ENCODE measurements at places on chromosomes 12 and 14. TPM values are rescaled to one million over a fixed set of nuclear protein-coding genes. Genes with fewer than 3 reads are reported as not detected.

HOXC10 gene
- polyA plus RNA-seq, result 13.9 TPM

ZNF891 gene
- 0.47 TPM for polyA plus RNA-seq

SYNDIG1L gene
- polyA plus RNA-seq, result not detected

C14orf132 gene
- polyA plus RNA-seq, result 13.2 TPM

- DNase-seq, result no peak
These were observed 41.0 kb downstream of the GRIN2B start for GRCh38 chr12:13940335-13940865.

- DNase-seq, result no peak
These were observed 1.1 kb downstream of the HDAC7 start for GRCh38 chr12:47818467-47819137.

DNA sequence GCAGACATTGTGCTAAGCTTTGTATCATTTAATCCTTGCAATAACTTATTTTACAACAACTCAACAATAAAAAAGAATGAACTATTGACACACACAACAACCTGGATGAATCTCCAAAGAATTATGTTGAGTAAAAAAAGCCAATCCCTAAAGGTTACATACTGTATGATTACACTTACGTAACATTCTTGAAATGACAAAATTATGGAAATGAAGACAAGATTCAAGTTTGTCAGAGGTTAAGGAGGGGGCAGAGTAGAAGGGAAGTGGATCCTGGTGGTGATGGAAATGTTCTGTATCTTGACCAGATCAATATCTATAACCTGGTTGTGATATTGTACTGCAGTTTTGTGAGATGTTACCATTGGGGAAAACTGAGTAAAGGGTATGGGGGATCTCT is 63.2 kb upstream of the LMNTD1 start:
- no peak for DNase-seq

DNA sequence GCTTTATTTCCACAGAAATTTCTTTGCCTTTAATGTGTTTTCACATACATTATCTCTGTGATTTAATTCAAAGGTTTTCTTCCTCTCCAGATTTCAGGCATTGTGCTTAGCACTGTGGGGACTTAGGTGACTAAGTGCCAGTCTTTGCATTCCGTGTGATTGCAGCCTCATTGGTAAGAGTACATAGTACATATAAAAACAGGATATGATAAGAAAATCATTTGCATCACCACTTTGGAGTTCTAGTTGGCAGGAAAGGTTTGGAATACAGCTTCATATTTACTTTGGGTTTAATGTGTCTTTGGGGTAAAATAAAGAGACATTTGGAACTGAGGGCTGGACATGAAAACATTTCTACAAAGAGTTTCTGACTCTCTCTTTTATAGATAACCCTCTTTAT is 37.8 kb upstream of the C12orf75 start:
- no peak for DNase-seq

GRCh38 chr12:106114447-106115068 is 24.2 kb downstream of the NUAK1 start:
- DNase-seq, result no peak

DNA sequence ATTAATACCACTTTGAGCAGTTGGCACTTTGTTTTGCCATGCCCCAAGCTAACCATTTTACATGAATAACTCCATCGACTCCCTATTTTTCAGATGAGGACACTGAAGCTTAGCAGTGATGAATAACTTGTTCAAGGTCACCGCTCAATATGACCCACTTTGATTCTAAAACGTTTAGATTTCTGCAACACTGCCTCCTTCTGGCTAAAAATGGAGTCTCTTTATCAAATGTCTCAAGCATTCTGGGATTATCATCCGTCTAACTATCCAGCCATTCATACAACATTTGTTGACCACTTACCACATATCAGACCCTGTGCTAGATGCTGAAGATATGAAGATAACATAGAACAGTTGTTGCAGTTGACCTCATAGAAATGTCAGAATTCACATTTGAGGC is 298.0 kb downstream of the PPFIA2 start:
- DNase-seq, result no peak

GRCh38 chr14:105436891-105437722 is 17.5 kb downstream of the MTA1 start:
- DNase-seq, result no peak

- no peak for DNase-seq
These were observed 803.5 kb downstream of the FLRT2 start for GRCh38 chr14:86333493-86333892.

DNA sequence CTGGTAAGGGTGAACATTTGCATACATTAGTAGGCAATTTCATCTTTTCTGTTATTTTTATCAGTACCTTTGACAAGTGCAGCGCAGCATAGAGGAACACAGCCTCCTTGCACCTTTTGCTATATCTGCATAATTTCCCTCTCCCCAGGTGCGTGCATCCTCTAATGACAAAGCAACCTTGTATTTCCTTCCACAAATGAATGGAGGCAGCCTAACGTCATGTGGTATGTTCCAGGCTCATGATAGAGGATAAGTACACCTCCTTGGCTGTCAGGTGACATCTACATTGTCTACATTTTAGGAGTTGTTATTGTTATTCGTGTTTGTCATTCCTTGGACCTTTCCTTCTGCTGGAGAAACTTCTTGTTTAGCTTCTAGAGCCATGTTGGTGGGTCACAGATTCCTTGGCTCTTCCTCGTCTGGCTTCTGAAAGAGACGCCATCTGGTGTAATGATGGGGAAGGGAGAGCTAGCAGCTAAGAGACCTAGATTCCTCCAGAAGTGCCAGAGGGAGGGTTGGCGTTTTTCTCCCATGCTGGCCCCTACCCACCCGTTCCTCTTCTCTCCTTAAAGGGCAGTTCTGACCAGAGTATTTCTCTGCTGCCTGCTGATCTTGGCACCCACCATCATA is 37.0 kb downstream of the EVL start:
- DNase-seq, result no peak
